ENCODE measurements at places on chromosomes 5 and 9.

DNA sequence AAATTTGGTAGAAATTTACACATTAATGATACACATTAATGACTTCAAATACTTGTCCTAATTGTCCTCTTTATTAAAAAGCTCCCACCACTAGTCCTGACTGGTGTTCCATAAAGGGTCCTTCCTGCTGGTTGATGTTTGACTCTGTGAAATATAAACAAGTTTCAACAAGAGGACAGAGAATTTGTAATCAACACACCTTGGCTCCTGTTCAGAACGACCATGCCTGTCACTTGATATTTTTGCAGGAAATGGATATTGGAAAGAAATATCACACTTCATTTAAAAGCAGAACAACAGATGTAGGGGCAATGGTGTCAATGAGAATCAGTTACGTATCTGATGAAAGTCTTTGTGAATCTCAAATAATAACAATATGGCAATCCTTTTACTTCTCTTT is 211.7 kb downstream of the ENC1 start:
- DNase-seq, result no peak

DNA sequence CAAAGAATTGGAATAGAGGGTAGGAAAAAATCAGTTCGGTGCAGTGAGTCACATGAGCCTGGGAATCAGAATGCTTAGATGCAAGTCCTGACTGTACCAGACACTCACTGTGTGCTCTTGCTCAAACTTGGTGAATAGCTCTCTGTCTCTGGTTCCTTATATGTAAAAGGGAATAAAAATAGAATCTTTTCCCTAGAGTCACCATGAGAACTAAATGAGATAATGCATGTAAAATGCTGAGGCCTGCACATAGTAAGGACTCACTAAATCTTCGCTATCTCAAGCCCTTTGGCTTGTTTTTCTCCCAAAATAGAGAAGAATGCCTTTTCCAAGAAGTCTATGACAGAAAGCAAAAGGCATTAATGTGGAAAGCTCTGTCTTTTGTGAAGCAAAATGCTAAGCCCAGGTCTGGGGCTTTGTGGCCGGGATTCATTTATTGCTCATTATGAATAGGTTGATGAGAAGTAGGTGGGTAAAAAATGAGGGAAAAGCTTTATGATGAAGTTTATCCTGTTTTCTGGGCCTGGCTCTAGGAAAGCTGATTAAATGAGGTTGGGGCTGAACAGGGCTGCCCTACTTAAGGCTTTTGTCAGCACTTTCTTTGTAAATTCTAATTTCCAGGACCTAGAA is 483.3 kb downstream of the DMAC1 start:
- no peak for DNase-seq

DNA sequence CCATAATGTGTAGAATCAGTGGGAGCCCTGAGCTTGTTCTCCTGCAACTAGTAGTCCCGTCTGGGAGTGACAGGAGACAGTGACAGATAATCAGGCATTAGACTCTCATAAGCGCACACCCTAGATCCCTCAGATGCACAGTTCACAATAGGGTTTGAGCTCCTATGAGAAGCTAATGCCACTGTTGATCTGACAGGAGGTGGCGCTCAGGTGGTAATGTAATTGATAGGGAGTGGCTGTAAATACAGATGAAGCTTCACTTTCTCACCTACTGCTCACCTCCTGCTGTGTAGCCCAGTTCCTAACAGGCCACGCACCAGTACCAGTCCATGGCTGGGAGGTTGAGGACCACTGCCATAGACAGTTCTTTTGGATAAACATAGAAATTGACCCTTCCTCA is 188.7 kb downstream of the ROR2 start:
- no peak for DNase-seq

GRCh38 chr5:94890907-94891306 is 272.4 kb downstream of the SLF1 start:
- no peak for DNase-seq

- no peak for DNase-seq
Measured at GRCh38 chr9:121860213-121860612, 208.8 kb downstream of the DAB2IP start.

GRCh38 chr5:175548626-175549311 is 70.4 kb downstream of the SFXN1 start:
- DNase-seq, result no peak

- no peak for DNase-seq
Measured at GRCh38 chr9:129946246-129946995, 96.6 kb downstream of the FNBP1 start.

DNA sequence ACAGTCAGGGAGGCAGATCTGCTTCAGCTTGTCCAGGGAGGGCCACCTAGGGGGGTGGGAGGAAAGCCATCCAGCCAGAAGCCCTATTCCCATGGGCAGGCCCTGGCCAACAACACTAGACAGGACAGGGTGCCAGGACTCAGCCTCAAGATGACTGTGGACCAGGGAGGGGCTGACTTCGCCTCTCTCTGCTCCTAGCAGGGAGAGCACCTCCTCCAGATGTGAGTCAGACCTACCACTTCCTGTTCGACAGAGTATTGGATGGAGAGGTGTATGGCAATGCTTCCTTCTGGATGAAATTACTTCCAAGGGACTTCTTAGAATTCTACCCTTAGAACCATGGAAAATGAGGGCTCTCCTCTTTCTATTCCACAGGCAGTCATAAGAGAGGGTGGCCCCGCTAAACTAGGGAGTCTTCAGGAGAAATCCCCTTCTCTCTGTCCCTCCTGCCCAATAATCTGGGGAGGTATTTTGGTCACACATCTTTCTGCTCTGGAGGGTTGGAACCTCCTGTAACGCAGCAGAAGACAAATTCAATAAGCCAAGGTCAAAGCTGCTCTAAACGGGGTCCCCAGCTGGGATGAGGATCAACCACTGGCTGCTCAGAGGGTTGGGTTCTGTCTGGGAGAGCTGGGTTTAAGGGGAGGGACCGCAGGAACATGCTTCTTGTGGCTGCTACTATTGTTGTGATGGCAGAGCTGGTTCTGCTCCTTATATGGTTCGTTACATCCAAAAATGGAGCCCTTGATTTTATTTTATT is 23.2 kb upstream of the RCL1 start:
- DNase-seq, result no peak
